ENCODE measurements at places on chromosomes 7 and 10. TPM values are rescaled to one million over a fixed set of nuclear protein-coding genes. Genes with fewer than 3 reads are reported as not detected.
A peak's percentile ranks its signal among the peaks of the same experiment; 100 is the strongest.

DNA sequence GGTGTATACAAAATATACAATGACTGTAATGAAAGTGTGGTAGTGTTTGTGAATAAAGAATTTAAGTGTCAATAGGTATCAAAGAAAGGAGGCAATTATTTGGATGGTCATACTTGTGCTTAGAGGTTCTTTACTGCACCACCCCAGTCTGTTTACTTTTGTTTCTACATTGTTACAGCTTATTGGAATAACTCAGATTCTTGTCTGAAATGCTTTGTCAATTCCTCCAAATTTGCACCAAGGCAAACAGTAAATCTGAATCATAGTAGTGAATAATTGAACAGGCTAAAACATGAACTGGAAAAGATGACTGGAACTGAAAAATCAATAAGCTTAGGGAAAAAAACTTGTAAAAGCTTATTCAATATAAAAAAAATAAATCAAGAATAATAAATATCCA lies 319.2 kb downstream of the EXOC4 start:
- H3K27ac ChIP-seq = no peak overlapping the region
- H3K27me3 ChIP-seq = no peaks in the 10 kb centered on the region
- no peak overlapping the region for H3K4me3 ChIP-seq
- DNase-seq = no peak
- H3K4me1 ChIP-seq = no peaks in the 10 kb centered on the region

DNA sequence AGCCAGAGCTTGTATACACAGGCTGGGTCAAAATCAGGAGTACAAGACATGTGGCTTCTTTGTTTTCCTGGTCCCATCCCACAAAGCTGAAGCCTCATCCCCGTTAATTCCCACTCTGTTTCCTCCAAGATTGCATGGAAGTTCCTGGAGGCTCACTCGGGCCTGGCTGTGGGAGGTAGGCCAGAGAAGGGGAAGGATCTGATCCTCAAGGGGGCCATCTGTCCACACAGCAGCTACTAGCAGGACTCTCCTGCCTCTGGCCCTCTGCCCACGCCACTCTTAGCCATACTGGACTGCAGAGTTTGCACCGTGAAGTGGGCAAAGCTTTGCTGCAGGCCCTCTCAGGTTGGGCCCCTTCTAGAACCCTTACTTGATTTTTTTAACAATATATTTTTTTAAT lies 160.6 kb downstream of the FGFR2 start:
- H3K4me3 ChIP-seq = no peak overlapping the region
- no peaks in the 10 kb centered on the region for H3K4me1 ChIP-seq
- no peak for DNase-seq

- H3K27ac ChIP-seq = peak overlapping the region; percentile 66
- DNase-seq = peak; percentile 88
- H3K4me1 ChIP-seq = peaks cover 42% of the 10 kb centered on the region
- H3K36me3 ChIP-seq = no peaks in the 10 kb centered on the region
- H3K4me3 ChIP-seq = peak overlapping the region; percentile 81
Measured at GRCh38 chr10:28677888-28678686, 766 bp downstream of the BAMBI start.

GRCh38 chr7:50121286-50121685 lies 28.2 kb upstream of the ZPBP start:
- DNase-seq = no peak
- no peaks in the 10 kb centered on the region for H3K36me3 ChIP-seq
- no peaks in the 10 kb centered on the region for H3K4me1 ChIP-seq
- no peak overlapping the region for H3K27ac ChIP-seq

DNA sequence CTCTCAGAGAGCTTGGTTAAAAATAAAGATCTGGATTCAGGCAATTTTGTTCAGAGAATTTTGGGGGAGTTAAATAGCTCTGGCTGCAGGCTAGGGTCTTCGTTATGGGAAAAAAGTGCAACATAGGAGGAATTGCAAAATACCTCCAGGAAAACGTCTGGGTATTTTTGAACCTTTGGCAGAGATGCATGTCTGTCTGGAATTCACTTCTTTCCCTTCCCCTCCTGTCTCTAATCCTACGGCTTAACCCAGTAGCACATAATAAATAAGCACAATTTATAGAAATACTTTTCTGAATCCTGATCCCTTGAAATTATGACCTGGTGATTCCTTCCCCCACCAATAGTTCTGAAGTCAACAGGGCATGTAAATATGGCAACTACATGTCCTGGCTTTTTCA lies 19.3 kb upstream of the NUP205 start:
- no peaks in the 10 kb centered on the region for H3K27me3 ChIP-seq
- H3K36me3 ChIP-seq = no peaks in the 10 kb centered on the region
- H3K27ac ChIP-seq = no peak overlapping the region
- no peak for DNase-seq
- H3K4me3 ChIP-seq = no peak overlapping the region

DNA sequence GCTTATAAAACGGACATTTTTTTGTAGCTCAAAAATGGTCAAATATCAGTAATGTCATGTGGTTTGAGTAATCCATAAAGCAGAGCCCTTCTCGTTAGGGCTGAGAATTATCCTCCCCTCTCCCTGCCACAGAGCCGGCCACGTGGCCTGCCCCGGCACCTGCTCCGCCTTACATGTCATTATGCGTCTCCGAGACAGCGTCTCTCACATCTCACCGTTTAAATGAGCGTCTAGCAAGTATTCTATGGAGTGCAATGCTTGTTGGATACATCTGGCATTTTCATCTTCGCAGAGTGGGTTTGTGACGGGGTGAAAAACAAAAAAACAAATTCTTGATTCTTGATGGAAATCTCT lies 86.1 kb downstream of the CUX1 start:
- peak; percentile 16 for DNase-seq
- peaks cover 7% of the 10 kb centered on the region for H3K4me1 ChIP-seq
- H3K27me3 ChIP-seq = no peaks in the 10 kb centered on the region
- no peak overlapping the region for H3K27ac ChIP-seq

- no peaks in the 10 kb centered on the region for H3K36me3 ChIP-seq
- DNase-seq = no peak
- H3K4me1 ChIP-seq = no peaks in the 10 kb centered on the region
- no peak overlapping the region for H3K27ac ChIP-seq
- H3K27me3 ChIP-seq = no peaks in the 10 kb centered on the region
Measured at GRCh38 chr10:36494371-36494770, 631.0 kb upstream of the ANKRD30A start.

- H3K4me1 ChIP-seq = peaks cover 23% of the 10 kb centered on the region
- H3K27ac ChIP-seq = no peak overlapping the region
- no peak for DNase-seq
- H3K4me3 ChIP-seq = no peak overlapping the region
Measured at GRCh38 chr10:71289421-71290130, 29.5 kb upstream of the SLC29A3 start.

GRCh38 chr7:28142650-28143049 lies 37.9 kb downstream of the JAZF1 start:
- H3K36me3 ChIP-seq = no peaks in the 10 kb centered on the region
- no peak overlapping the region for H3K27ac ChIP-seq
- H3K4me1 ChIP-seq = peaks cover 44% of the 10 kb centered on the region
- no peak for DNase-seq

GRCh38 chr7:27147199-27148030 lies at the start of gene HOXA6:
HOXA6 (minus strand) TSS chr7:27147774; CDS start chr7:27147749, 25 bp downstream.
- H3K4me1 ChIP-seq = peaks cover 63% of the 10 kb centered on the region
- no peaks in the 10 kb centered on the region for H3K36me3 ChIP-seq
- H3K4me3 ChIP-seq = peak within 1 kb of the TSS; percentile 29
- H3K27ac ChIP-seq = peak within 1 kb of the TSS; percentile 61

DNA sequence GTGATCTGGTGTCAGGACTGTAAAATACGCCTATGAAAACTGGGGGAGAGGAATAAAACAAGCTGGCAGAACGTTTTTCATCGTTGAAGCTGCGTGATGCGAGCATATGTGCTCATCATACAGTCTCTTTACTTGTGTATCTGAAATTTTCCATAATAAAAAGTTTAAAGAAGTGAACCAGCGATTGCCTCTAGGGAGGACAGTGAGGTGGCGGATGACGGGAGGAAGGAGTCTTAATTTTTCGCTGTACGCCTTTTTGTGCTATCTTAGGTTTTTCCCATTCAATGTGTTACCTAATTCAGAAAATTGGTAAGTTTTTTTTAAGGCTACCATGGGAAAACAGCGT lies 891 bp upstream of the WAPL start:
- H3K4me1 ChIP-seq = peaks cover 36% of the 10 kb centered on the region
- peak overlapping the region; percentile 95 for H3K4me3 ChIP-seq
- H3K27ac ChIP-seq = peak overlapping the region; percentile 95
- DNase-seq = no peak
- H3K36me3 ChIP-seq = peaks cover 10% of the 10 kb centered on the region
- H3K27me3 ChIP-seq = no peaks in the 10 kb centered on the region

PIK3AP1 gene
- 126 TPM for total RNA-seq

CYP3A7 gene
- total RNA-seq = not detected
